Stimulated activated CD4-positive, alpha-beta T cell treated with anti-CD3 and anti-CD28 coated beads, Interleukin-12 subunit alpha, Interleukin-12 subunit beta, amount 100 ng/mL, for 48 hours (primary cell): ENCODE measurements at places on chromosomes 2 and 18.

GRCh38 chr2:197332641-197333040 is 22.1 kb upstream of the ANKRD44 start:
- DNase-seq, result no peak

DNA sequence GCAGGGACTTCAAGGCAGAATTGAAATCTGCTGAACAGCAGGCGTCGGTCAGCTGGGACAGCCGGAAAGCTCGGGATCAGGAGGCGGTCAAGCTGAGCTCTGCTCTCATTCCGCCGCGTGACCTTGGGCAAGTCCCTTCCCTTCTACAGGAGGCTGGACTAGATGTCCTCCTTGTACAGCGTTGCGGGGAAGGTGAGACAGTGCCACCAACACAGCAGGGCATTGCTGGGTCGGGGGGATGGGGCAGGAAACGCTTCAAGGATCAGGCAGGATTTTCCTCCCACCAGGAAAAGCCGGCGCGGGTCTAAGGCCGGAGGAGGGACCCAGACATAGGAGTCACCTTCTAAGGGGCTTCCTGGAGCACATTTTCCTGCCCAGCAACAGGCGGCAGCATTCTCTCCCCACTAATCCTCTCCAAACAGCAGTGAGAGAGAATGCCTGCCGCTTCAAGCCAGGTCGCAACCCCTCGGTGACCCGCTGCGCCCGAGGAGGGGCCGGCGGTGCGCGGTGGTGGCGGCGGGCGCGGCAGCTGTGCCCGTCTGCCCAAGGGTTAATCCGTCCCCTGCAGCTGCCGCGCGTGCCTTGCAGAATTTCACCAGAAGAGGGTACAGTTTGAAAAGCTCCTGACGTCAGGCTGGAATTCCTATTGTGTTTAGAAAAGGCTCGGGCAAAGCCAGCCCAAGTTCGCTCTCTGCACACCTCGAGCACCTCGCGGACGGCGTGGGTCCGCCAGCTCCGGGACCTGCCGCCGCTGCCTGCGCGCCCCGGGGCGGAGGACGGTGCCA is at the start of gene KCNF1:
Gene KCNF1, plus strand, starts transcription at position 644 of the 785 bp plus-strand sequence. CDS start 493 bp downstream, outside the sequence.
- DNase-seq, result no peak

GRCh38 chr2:170323743-170324142 is 145.8 kb downstream of the MYO3B start:
- DNase-seq, result no peak

DNA sequence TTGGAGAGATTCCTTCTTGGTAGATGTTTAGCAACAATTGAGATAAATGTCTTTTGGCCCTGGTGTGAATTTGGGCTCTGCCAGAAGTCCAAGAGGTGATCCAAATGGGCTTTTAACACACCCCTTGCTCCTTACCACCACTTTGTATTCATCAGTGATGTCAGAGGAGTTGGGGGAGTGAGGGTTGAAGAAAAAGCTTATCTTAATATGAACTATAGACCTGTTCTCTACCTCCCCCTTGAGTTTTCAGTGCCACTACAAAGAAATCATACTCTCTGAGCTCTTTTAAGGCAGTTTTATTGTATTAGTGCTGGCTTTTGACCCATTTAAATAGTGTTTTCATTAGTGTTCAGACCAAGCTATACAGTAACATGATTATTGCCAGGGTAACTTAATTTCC is 229.1 kb downstream of the PHLPP1 start:
- DNase-seq, result no peak

- no peak for DNase-seq
Measured at GRCh38 chr2:133865141-133865540, 296.9 kb upstream of the NCKAP5 start.

DNA sequence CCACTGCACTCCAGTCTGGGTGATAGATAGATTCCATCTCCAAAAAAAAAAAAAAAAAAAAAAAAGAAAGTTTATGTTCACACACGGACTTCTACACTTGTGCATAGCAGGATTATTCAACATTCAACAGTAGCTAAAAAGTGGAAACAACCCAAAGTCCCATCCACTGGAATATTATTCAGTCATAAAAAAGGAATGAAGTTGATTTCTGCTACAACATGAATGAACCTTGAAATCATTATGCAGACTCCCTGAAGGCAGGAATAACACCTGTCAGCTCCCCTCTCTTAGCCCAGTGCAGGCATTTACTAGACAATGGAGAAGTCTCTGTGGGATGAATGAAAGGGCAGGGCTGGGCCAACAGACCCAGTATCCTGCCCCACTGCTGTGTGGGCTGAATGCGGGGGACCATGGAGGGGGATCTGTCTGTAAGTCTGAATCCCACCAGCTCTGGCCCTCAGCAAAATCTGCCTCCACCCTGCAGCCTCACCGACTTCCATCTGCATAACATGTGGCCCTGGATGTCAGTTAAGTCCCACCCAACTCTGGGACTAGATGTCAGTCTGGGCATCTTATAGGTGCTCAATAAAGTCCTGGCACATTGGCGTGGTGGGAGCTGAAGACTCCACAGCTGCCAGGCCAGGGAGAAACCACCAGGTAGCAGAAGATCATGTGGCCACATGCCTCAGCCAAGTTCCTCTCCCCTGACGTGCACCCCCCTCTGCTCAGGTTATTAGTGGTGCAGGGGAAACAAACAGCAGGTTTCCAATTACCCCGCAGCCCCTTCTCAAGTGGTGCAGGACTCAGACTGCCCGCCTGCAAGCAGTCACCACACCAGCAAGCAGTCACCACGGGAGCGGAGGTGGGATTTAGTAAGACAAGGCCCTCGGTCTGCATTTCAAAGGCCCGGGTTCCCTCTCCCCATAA is 8.9 kb downstream of the ZFP36L2 start:
- DNase-seq, result no peak

DNA sequence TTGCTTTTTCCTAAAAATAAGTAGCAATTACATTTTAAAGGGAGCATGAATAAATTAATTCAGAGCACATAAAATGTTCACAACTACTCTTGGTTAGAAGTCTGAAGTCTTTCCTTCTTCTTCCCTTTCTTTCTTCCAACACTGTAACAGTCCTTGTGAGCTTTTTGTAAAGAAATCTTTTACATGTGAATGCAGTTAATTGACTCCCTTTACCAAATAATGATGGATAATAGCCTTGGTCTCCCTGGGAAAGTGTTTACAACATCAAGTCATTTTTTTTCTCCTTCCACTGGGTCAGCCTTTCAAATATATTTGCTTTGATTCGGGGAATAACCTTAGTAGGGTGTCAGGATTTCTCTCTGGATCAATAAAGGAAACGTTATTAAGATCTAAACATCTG is 39.1 kb downstream of the CALCRL start:
- DNase-seq, result no peak

DNA sequence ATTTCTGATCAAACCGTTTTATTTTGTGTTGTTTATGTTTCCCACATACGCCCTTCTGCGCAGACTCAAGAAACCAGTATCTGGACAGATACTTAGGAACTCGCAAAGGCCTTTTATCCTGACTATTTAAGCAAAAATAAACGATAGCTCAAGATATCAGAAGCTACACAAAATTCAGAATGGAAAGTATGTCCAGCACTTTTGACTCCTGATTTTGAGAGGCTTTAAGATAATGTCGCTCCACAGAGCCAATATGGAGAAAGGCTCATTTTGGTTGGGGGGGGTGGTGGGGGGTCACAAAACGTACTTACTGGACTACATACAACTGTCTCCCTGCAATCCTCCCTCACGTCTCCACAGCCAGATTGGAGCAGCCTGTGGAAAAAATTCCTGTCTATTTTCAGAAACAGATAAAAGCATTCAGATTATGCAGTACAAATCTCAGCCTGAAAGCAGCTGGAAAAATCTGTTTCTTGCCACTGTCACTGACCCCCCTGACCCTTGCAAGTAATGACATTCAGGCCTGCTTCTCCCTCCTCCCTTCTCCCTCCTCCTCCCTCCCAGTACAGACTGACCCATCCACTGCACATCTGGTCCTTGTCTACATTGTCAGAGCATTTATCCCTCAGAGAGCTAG is 34.9 kb upstream of the LCLAT1 start:
- no peak for DNase-seq

- DNase-seq, result no peak
Measured at GRCh38 chr2:81523344-81523743, 1218.8 kb upstream of the LRRTM1 start.

GRCh38 chr18:54964741-54965140 is 5.5 kb upstream of the CCDC68 start:
- DNase-seq, result no peak

GRCh38 chr2:218781691-218782527 is at the start of gene CYP27A1:
CYP27A1 (plus strand) TSS chr2:218782147; CDS start chr2:218782183, 36 bp downstream.
- no peak for DNase-seq

- no peak for DNase-seq
Measured at GRCh38 chr2:55824551-55825096, 99.0 kb downstream of the EFEMP1 start.

- DNase-seq, result no peak
Measured at GRCh38 chr2:42764096-42764495, at the start of gene OXER1. OXER1 (minus strand) TSS chr2:42764135; CDS start chr2:42764062, 73 bp downstream.

DNA sequence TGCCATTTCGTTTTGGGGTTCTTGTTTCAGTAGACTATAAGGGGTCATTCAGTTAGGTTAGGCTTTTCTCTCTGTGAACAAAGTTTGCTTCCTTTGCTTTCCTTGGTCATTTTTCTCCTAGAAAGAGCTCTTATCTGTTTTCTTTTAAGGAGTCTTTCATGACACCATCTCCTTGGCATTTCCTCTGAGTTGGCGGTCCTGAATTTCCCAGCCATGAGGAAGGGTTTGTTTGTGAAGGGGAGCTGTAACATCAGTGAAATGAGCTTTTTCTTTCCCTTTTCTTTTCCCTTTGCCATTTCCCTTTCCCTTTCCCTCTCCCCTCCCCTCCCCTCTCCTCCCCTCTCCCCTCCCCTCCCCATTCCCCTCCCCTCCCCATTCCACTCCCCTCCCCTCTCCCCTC is 61.7 kb downstream of the MAP4K4 start:
- DNase-seq, result no peak

DNA sequence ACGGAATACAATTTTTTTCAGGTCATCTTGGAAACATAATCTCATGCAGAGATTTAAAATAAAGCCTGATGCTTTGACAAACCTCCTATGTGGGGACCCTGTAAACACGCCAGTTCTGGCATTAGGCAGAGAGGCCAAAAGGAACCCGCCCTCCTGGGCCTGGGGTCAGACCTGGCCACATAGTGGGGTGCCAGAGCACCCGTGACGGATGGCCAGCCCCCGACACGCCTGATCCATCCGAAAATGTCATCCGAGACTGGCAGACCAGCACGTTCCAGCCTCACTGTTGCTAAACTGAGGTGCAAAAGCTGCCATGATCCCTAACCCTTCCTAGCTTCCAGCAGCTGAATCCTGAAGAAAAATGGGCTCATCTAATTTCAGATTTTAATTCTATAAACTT is 222.6 kb upstream of the SALL3 start:
- no peak for DNase-seq

DNA sequence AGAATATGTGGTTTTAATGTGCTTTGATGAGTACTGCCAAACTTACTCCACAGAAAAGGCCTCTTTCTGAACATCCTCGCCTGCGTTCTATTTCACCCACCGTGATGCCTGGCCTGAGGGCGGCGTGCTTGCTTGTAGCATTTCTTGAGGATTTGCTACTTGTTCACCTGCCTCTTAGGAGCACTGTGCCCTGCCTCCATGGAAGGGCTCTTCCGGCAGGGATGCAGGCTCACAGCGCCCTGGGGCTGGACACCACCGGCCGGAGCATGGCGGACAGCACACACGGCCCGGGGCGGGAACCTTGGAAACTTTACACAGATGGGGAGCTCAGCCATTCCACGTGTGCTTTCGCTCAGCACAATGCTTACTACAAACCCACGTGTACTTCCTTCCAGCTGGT is 37.1 kb downstream of the ANO7 start:
- no peak for DNase-seq

GRCh38 chr2:231709636-231709980 is 1.3 kb downstream of the PTMA start:
- peak; percentile 26 for DNase-seq

- no peak for DNase-seq
Measured at GRCh38 chr2:109482361-109482861, 131.4 kb downstream of the SEPTIN10 start.

DNA sequence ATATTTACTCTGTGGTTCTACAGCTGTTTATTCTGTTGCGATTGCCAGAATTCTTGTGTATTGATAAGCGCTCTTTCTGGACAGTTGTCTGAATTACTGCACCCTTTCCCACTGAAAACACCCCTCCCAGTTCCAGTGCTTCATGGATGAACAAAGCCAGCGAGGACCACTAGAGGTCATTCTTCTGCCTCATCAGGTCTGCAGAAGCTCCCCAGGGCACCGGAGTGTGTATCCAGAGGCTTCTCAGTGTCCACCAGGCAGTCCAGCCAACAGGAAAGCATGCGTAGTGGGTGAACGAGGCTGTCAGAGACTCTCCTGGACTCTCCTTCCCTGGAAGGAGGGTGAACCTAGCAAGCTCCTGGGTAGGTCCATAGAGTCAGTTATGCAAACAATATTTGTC is 40.6 kb upstream of the INHBB start:
- no peak for DNase-seq

- no peak for DNase-seq
Measured at GRCh38 chr2:223956300-223956699, 963 bp upstream of the MRPL44 start.

- no peak for DNase-seq
Measured at GRCh38 chr2:69159986-69160385, 147.0 kb downstream of the ANTXR1 start.

DNA sequence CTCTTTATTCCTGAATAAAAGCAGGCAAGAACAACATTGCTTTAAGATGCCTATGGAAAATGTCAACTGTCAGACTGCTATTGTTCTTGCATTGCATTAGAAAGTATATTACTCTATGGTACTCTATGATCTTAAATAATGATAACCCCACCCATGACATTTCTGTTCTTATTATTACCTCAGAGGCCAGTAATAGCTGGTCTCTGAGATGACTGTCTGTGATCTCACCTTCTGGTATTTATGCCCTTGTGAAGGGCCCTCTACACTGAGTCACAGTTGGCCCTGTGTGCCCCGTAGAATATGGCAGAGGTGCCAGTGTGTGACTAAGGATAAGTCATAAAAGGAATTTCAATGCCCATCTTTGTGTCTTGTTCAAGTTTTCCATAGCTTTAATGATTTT is 61.0 kb downstream of the SPP2 start:
- no peak for DNase-seq

DNA sequence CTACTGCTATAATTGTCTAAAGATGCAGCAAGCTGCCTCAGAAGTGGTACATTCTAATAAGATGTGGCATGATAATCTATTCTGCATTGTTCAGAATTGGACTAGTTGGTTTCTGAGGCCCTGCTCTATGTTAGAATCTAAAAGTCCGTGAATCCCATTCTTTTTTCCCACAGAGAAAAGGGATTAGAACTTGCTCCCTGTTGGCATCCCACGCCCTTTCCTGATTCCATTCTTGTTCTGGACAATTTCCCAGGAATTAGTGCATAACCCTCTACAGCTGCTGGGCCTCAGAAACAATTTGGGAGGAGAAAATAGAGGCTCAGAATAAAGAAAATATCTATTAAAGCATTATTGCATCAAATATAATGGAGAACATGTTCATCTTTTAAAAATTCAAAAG is 282.7 kb downstream of the NRXN1 start:
- no peak for DNase-seq

DNA sequence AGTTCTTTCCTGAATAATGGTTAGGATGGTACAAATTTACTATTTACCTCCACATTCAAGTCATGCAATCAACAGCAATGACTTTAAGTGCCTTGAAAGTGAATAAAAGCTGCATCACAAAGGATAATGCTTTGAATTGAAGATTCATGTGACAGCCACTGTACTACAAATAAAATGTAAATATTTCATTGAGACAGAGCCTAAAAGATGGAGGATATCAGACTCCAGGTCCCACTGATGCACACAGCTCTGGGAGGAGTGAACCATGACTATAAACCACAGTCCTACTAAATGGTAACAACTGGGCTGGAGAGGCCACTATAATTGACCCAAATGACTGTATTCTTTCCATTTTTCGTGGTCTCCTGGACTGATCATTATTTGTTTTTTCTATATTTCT is 576.9 kb downstream of the ADCYAP1 start:
- DNase-seq, result no peak
